SJSA1 (cell line): ENCODE measurements at places on chromosomes 16 and 17.
A peak's percentile ranks its signal among the peaks of the same experiment; 100 is the strongest.

DNA sequence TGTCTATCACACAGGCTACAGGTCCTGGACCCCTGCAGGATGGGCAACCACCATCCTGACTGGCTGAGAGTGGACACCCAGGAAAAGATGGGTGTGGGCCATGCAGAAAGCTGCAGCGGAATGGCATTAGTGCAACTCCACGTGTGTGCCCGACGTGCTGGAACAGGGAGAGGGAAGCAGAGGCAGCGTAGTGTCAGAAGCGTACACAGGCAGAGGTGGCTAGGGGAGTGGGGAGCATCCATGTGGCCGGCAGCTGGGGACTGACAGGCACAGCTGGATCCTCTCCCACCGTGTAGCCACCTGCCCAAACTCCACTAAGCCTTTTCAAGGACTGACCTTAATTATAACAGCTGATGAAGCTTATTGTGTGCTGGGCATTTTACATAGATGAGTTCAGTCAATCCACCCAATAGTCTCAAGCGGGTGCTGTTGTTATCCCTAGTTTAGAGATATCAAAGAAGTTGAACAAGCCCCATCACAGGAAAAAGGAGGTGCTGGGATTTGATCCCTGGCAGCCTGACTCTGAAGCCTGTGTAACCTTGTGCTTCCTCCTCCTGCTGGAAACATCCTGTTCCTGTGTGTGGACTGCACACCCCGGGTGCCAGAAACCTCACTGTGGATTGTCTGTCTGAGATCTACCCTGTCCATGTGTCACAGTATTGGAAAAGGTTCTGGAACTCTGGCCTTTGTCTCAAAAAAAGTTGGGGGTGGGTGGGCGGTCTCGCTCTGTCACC is 114.0 kb downstream of the PRKCA start:
- no peak for DNase-seq

DNA sequence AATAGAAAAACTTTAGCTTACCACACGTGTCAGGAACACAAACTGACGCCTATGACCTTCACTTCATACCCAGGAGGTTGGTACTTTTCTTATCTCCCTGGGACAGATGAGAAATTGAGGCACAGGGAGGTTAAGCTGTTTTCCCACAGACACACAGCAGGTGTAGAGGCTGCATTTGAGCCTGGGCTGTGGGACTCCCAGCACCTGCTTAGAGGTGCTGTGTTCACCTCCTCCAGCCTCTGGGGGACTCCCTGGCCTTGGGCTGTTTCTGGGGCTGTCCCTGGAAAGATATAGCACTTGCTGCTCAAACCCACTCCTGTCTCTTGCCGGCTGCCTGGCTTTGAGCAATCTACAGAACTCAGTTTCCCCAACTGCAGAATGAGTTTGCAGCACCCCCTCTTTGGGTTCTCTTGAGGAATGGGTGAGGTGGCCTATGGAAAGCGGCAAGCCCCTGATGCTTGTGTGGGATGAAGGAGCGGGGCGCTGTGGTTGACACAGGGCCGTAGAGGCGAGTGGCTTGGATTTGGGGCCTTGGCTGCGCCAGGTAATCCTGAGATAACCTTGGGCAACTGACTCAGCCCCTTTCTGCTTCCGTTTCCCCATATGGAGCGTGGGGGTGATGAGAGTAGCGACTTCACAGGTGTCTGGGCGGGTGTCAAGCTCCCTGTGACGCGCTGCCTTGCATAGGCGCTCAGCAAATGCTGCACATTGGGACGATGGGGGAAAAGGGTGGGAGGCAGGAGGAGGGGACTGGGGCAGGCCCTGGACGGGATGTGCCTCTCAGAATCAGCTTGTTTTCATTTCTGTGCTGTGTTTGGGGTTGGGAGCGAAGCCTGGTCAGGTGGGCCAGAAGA is 104.5 kb upstream of the CIBAR2 start:
- no peak for DNase-seq

DNA sequence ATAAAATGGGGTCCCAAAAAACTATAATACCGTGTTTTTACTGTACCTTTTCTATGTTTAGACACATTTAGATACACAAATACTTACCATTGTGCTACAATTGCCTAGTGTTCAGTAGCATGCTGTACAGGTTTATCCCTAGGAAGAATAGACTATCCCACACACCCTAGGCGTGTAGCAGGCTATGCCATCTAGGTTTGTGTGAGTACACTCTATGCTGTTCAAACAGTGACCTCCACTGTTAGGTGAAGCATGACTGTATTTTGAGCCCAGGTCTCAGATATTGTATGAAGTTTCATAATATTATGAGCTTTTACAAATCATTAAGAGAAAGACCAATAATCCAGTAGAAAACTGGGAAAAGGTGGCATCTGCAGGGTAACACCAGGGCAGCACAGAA is 23.6 kb downstream of the MILR1 start:
- no peak for DNase-seq

- no peak for DNase-seq
Measured at GRCh38 chr17:53950207-53950857, 127.6 kb downstream of the KIF2B start.

GRCh38 chr16:15857724-15858560 is 1.1 kb upstream of the MYH11 start:
- DNase-seq, result peak; percentile 54

DNA sequence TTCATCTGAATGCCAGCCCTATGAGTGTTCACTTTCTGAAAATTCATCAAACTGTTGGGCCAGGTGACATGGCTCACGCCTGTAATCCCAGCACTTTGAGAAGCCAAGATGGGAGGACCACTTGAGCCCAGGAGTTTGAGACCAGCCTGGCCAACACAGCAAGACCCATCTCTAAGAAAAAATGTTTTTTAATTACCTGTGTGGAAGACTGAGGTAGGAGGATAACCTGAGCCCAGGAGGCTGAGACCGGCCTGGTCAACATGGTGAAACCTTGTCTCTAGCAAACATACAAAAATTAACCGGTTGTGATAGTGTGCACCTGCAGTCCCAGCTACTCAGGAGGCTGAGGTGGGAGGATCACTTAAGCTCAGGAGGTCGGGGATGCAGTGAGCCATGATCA is 10.3 kb downstream of the MYH11 start:
- no peak for DNase-seq

- DNase-seq, result no peak
Measured at GRCh38 chr16:68284847-68285246, 20.5 kb downstream of the SLC7A6 start.

DNA sequence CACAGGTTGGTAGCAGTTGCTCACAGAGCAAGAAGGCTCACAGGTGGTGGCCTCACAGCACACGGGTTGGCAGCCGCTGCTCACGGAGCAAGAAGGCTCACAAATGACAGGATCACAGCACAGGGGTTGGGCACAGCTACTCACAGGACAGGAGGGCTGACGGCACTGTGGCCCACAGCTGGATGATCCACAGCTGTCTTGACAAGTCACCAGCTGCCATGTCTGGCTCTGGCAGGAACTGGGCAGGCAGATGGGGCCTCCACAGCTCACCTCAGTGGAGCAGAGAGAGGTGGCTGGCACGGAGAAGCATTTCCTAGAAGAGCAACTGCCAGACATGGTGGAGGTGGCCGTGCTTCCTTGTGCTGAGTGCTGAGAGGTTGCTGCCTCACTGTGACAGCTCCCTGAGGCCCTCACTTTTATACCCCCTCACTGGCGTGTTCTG is at the start of gene KRTAP16-1:
TSS of gene KRTAP16-1 (minus strand) at position 392 of the 442 bp plus-strand sequence. CDS start at position 336, 56 bp downstream.
- DNase-seq, result no peak

DNA sequence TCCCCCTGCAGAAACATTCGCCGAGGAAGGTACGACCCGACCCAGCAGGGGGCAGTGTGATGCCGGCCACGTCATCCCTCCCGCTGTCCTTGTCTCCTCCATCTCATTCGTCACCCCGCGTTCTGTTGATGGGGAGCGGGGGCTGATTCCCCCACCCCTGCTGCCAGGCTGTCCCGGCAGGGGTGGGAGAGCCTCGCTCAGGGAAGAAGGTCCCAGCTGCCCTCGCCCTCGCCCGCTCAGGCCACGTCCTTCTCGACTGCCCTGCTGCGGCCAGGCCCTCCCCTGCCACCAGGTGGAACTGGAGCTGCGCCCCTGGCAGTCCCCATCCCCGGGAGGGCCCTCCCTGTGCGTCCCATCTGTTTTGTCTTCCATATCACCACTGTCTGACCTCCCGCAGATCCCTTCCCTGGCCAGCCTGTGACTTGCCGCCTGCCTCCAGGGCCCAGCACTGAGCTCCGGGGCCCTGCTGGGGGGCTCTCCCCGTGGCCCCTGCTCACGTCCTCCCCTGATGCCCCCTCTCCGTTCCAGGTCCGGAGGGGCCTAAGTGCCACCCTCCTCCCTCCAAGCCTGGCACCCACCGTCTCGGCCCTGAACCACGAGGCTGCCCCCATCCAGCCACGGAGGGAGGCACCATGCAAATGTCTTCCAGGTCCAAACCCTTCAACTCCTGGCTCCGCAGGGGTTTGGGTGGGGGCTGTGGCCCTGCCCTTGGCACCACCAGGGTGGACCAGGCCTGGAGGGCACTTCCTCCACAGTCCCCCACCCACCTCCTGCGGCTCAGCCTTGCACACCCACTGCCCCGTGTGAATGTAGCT is 20.6 kb downstream of the ADAM11 start:
- peak; percentile 91 for DNase-seq

GRCh38 chr17:64135000-64135399 is 5.1 kb upstream of the ERN1 start:
- no peak for DNase-seq

DNA sequence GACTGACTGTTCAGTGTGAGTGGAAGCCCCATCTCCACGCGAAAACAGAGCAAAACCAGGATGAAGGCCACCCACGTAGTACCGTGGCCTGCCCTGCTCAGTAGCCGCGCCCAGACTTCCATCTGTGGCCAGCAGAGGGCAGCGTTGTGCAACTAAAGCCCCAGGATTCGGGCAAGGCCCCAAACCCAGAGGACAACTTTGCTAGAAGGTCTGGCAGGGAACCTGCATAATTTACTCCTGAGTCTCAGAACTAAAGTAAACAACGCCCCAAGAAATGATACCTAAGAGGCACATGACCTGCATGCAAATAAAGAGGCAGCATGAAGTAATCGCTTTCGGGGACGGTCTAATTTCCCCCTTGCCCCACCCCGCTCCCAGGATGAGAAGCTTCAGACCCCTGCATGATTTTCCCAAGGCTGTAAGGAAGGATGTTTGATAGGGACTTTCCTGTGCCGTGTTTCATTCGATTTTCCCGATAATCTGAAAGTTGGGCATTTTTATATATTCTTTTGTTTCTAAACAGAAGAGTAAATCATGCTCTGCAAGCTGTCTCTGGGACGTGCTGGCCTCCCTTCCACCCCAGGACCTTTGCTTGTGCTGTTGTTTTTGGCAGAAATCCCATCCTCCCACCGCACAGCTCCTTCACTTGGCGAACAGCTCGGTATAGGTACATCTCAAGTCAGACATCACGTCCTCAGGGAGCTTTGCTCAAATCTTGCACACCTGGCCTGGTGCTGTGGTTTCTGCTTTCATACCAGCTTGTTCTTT is 18.6 kb downstream of the HSBP1 start:
- peak; percentile 85 for DNase-seq

DNA sequence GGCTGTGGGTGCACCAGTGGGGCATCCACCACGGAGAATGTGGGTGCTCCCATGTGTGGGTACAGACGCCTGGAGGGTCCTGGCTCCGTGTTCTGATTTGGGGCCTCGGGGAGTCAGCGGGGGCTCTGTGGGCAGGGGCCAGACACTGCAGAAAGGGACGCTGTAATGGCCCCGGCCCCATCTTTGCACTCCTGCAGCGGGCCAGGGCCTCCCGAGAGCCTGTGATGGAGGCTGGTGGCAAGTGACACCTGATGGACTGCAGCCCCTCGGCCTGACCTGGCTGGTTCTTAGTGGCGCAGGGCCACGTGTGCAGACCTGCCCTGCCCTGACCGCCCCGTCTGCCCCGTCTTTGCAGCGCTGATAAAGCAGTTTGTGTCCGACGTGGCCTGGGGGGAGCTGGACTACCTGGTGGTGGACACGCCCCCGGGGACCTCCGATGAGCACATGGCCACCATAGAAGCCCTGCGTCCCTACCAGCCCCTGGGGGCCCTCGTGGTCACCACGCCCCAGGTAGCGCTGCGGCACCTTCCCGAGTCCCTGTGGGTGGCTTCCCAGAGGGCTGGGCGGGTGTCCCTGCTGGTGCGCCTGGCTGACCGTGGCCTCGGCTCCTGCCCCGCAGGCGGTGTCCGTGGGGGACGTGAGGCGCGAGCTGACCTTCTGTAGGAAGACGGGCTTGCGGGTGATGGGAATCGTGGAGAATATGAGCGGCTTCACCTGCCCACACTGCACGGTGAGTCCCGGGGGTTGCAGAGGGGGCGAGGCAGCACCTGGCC is 4.7 kb downstream of the NUBP2 start:
- DNase-seq, result no peak

- DNase-seq, result peak; percentile 15
Measured at GRCh38 chr16:14172200-14172809, 101.2 kb downstream of the MRTFB start.

DNA sequence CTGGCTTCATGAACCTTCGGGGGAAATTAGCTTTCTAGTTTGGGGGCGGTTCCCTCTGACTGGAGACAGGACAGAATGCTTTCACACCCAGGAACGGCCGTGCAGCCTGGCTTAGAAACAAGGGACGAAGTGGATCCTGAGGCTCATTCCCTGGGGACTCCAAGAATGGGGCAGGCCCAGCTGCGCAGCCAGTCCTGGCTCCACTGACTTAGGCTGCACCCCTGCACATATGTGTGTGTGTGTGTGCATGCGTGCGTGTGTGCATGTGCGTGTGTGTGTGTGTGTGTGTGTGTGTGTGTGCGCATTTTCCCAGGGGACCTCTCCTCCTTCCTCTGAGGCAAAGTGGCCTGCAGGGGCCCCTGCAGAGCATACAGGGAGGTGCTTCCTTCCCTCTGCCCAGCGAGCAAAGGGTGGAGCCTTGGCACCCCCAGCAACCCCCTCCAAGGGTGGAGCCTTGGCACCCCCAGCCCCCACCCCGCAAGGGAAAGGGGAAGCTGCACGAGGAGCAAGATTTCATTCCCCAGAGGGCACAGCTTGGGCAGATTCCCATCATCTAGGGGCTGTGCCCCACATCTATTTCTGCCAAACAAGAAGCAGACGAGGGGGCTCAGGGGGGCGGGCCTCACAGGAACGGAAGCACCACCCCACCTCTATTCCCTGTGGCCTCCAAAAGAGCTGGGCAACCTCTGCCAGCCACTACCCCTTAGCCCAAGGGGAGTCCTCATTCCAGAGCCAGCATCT is 97.6 kb upstream of the CBX4 start:
- DNase-seq, result no peak

DNA sequence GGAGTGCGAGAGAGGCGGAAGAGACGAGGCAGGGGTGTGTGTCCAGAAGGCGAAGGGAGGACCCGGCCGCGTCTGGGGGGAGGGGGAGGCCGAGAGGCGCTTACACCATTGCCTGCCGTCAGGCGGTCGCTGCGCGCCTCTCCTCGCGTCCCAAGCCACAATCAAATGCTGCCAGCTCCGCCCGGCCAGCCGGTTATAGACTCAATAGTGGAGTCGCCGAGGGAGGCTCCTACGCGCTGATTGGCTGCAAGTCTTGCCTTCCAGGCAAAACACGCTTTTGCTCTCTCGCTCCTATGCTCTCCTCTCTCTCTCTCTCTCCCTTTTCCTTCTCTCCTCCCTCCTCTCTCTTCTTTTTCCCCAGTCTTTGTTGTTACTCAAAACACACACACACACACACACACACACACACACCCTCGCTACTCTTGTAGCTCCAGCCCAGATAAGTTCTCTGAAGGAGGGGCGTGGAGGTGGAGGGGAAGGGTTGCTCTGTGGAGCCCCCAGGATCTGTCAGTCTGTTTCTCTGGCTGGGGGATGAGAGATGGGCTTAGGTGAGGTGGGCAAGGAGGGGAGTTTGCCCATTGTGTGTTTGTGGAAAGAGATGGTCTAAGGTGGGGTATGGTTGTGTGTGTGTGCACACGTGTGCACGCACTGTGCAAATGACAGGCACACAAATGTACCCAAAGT is at the start of gene DLX3:
TSS of gene DLX3 (minus strand) at position 170 of the 684 bp plus-strand sequence. CDS start 226 bp downstream, outside the sequence.
- peak; percentile 63 for DNase-seq
